K562 (cell line): ENCODE measurements at places on chromosomes 3 and 15.
A peak's percentile ranks its signal among the peaks of the same experiment; 100 is the strongest.

GRCh38 chr3:112736805-112737566 is 96.0 kb upstream of the CCDC80 start:
- DNase-seq: no peak

GRCh38 chr3:177960722-177961121 is 575.5 kb upstream of the KCNMB2 start:
- DNase-seq: no peak

GRCh38 chr3:119311081-119311925 is 17.1 kb downstream of the ARHGAP31 start:
- DNase-seq: no peak

- DNase-seq: no peak
Observed at GRCh38 chr3:23219552-23219951, 16.4 kb downstream of the UBE2E2 start.

DNA sequence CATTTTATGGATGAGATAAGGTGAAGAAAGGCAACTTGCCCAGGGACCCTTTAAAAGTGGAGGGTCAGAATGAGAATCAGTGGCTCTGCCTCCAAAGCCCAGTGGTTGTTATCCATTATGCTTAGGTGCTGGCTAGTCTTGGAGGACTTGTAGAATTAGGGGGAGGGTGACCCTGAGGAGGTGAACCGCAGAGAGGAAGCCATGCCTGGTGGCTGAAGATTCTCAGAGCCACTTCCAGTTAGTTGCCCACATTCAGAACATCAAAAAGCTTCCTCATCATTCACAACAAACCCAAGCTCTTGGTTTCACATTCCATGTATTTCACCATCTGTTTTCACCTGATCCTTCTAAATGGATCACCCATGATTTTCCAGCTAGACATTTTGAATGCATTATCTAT is 11.2 kb downstream of the EBLN2 start:
- DNase-seq: peak; percentile 39

DNA sequence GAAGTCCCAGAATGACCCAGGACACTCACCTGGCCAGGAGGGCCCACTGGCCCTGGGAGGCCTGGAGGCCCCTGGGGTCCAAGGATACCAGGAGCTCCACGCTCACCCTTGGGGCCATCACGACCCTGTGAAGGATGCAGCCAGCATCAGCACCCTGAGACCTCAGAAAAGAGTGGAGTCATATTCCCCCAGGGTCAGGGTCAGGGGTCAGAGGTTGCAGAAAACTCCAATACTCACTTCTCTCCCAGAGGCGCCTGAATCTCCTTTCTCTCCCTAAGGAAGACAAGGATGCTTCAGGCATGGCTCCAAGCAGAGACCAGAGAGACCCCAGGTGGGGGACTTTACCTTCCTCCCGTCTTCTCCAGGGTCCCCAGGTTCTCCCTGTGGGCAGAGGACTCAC is 13.1 kb upstream of the UCN2 start:
- no peak for DNase-seq

GRCh38 chr3:155661760-155662159 is 83.1 kb downstream of the PLCH1 start:
- no peak for DNase-seq

- no peak for DNase-seq
Observed at GRCh38 chr3:29694331-29694730, 413.5 kb downstream of the RBMS3 start.

- DNase-seq: no peak
Observed at GRCh38 chr3:188339410-188340295, 185.7 kb downstream of the LPP start.

- DNase-seq: no peak
Observed at GRCh38 chr3:56055951-56056350, 412.3 kb downstream of the ERC2 start.

GRCh38 chr3:193782276-193782647 is 189.3 kb downstream of the OPA1 start:
- no peak for DNase-seq

DNA sequence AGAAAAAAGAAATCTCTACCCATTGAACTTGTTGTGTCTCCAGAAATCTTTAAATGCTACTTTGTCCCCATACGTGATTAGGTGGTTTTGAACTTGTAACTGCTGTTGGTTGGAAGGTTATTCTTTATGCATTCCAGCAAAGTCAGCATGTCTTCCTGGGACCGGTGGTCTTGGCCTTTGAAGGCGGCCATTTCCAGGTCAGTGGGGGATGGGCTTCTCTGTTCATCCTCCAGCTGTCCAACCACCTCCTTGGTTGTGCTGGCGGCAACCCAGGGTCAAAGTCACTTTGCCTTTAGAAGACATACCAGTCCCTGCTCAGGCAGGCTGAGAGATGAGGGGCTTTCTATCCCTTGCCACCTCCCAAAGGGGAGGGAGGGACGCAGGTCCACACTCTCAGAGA is 37.9 kb upstream of the ARL8B start:
- no peak for DNase-seq

DNA sequence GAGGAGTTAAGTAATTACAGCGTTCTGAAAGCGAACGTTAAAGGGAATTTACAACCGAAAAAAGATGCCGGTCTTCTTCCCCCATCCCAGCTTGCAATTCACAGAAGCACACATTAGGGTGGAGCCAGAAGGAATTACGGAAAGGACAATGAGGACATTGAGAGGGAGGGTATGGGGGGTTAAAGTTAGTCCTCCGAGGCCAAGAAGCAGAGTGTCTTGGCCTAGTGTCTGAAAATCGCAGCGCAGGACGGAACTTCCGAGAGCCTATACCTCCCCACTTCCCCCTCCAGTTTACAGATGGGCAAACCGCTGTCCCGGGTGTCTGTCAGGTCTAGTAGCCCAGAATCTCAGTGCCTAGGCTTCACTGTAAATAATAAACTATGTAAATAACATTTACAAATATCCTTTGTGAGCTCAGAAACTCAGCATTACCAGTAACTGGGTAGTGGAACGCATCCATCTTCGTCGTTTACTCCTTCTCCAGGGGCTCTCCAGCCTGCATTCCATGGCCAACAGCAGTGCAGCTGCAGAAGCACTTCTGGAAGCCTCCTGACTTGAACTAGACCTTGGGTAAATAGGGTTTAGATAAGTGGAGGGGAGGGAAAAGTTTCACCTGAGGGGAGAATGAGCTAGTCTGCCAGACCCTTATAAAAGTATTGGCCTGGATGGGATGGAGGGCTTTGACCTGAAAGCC is 922 bp downstream of the ADPRH start:
- DNase-seq: no peak

DNA sequence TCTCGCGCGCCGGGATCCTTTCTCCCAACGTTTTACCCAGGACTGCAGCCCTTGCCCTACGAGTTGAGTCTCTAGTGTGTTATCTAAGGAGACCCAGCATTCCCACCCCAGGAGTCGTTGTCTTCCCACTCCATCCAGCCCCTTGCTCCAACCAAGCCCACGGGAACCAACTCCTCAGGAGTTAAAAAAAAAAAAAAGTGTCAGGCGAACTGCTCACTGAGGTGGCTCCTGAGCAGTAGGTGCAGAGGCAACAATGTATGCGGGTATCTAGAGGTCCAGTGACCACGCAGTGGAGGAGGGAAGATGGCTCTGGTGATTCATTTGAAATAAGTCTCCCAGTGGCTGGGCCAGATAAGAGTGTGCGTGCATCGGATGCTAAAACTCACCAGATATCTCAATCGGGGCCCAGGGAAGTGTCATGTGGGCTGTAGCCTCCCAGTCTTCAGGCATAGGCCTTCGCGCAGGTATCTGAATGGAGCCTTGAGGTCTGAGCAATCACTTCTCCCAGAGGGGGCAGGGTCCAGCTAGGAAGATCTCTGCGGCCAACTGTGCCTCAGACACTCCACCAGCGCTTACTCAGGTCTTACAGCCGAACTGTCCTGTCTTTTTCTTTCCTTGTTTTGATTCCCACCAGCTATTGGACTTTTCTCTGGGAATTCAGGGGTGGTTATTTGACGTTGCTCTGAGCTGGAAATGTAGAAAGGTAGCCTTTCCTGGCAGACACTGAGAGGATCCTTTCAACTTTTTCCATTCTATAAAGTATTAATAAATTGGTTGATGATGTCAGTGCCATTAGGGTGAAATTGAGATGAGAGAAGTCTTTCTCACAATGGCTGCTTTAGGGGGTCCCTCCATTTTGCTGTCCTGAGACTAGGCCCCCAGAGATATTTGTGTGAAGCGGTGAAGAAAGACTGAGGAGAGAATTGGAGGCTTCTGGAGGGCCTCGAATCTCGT is 21.0 kb downstream of the ZIC4 start:
- no peak for DNase-seq

DNA sequence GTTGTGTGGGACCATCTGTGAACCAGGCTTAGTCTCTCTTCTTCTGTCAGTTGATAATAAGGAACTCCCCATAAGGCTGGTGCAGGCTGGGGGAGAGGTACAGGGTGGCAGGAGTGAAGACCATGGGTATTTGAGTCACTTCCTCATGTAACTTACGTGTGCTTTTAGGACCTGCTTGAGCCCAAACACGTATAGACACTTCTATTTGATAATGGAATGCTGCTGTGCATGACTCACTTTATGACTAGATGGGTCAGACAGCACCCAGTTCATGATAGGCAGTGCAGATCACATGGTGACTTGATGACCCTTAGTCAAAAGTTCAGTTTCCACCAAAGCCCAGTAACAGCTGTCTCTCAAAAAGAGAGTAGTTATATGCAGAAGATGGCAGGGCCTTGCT is 490.9 kb downstream of the ZBBX start:
- no peak for DNase-seq

- no peak for DNase-seq
Observed at GRCh38 chr15:60421544-60421943, 23.8 kb upstream of the ANXA2 start.

GRCh38 chr3:149216193-149216869 is 5.3 kb downstream of the CP start:
- DNase-seq: no peak

- no peak for DNase-seq
Observed at GRCh38 chr3:61053781-61054496, 197.3 kb downstream of the FHIT start.

- no peak for DNase-seq
Observed at GRCh38 chr15:33680336-33680735, 288.0 kb upstream of the CHRM5 start.

GRCh38 chr15:52164631-52165265 is 26.4 kb downstream of the GNB5 start:
- no peak for DNase-seq
